Activated naive CD4-positive, alpha-beta T cell (primary cell): ENCODE measurements at places on chromosomes 6 and 20.

DNA sequence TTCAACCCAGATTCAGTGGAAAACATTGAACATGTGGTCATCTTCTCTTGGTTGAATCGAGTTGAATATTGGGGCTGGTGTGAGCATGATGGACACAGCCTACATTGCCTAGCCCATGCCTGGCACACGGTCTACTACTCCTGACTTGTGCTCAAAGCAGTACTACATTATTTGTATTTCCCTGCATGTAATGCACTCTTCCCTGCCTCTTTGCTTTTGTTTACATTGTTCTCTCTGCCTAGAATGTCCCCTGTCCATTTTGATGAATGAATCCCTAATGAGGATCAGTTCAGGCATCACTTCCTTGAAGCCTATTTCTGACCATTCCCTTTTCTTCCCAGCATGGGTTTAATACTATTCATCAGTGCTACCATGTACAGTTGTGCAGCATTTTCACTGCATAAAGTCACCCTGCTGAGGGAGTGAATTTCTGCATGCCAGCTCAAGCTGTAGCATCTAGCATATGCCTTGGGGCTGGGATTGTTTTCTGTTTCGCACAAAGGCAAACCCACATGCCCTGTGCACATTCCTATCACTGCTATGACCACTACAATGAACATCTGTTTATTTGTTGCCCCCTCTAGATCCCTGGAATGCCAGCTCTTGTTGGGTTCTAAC, 75.3 kb upstream of the CCN6 start:
- DNase-seq = no peak

DNA sequence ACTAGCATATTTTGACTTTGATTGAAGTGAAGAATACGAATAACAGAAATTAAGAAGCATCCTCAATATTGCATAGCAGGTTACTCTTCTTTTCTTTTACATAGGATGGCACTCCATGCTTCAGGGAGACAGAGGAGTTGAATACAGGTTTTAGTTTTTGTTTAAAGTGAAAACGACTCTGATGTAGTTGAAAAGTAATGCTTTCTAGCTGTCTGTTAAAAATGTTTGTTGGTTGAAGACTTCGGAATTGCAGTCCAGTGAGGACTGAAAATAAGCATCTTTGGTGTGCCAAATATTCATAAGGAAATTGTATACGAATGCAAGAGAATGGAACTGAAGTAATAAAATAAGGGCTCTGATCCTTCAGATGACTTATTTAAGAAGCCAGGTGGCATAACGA, 618 bp upstream of the SLC16A10 start:
- DNase-seq = no peak

DNA sequence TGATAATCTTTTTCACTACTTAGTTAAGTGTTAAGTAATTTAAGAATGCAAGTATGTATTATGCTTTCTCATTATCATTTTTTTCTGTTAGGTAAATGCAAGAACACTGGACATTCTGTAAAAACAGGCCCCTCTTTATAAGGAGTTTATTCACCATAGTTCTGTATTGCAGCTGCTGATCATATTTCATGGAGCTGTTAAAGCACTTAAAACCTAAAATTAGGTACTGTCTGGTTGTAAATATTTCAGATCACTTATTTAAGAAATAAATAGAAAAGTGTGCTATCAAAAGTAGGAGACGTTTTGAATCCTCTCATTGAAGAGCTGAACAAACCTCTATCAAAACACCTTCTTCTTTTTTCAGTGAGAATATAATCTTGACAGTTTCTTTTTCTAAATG, 3.9 kb downstream of the EYA4 start:
- no peak for DNase-seq

GRCh38 chr20:33825340-33826269, 14.5 kb downstream of the CHMP4B start:
- no peak for DNase-seq

DNA sequence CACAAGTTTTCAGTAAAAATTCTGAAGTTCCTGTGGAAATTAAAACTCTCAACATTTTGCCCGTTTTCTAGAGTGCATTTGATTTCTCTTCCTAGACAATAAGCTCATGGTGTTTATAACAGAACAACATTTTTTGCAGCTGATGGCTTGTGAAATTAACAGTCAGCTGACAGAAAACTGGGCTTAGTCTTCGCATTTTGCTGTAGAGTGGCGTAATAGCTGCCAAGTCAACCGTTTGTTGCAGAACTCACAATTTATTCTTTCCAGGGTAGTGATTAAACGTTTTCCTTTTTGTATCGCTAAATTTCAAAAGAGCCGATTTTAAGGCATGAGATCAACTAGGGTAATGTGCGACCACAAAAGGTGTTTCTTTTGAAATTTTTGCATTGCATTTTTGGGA, 1.4 kb downstream of the SPO11 start:
- no peak for DNase-seq

DNA sequence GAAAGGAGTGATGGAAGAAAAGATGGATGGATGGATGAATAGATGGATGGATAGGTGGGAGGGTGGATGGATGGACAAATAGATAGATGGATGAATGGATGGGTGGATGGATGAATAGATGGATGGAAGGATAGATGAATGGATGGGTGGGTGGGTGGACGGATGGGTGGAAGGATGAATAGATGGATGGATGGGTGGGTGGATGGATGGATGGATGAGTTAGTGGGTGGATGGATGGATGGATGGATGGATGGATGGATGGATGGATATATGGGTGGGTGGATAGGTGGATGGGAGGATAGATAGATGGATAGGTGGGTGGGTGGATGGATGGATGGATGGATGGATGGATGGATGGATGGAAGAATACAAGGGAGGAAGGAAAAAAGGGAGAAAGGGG, 82.2 kb downstream of the ATXN1 start:
- DNase-seq = no peak

DNA sequence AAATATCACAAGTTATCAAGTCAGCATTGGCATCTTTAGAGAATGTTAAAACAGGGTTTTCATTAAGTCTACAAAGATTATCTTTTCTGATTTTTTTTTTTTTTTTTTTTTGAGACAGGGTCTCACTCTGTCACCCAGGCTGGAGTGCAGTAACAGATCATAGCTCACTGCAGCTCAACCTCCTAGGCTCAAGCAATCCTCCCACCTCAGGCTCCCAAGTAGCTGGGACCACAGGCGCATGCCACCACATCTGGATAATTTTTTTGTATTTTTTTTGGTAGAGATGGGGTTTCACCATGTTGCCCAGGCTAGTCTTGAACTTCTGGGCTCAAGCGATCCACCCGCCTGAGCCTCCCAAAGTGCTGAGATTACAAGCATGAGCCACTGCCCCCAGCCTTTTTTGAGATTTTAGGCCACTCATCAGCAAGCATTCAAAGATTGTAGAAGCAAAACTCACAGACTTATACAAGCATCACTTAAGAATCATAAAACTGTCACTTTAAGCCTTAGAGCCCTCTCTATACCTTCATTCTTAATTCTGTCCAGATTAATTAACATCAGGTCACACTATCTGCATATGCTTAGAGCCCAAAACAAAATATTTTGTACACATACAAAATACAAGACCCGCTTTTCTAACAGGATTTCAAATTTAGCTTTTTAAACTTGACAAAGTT, 32.6 kb downstream of the NCOA6 start:
- no peak for DNase-seq
